Natural killer cell (primary cell): ENCODE measurements at places on chromosomes 11 and 22. TPM values are rescaled to one million over a fixed set of nuclear protein-coding genes. Genes with fewer than 3 reads are reported as not detected.

The MN1 gene
- 0.82 TPM for total RNA-seq

The MUC6 gene
- not detected for total RNA-seq

The PRAME gene
- total RNA-seq = not detected

The DNAJB7 gene
- total RNA-seq = not detected

The ANKK1 gene
- total RNA-seq = 0.73 TPM

The CASP4 gene
- total RNA-seq = 149 TPM

The ACRV1 gene
- total RNA-seq = not detected

The CATSPERZ gene
- total RNA-seq = not detected
